ENCODE measurements at places on chromosomes 16 and 17. TPM values are rescaled to one million over a fixed set of nuclear protein-coding genes. Genes with fewer than 3 reads are reported as not detected.

CASKIN1 gene
- 0.06 TPM for total RNA-seq

NPIPA5 gene
- 0.83 TPM for total RNA-seq

MYLK3 gene
- 0.97 TPM for total RNA-seq

TPSG1 gene
- not detected for total RNA-seq

CBFA2T3 gene
- total RNA-seq: 48.0 TPM

SCGB1C2 gene
- not detected for total RNA-seq

HOXB8 gene
- not detected for total RNA-seq

TEKT5 gene
- 1.00 TPM for total RNA-seq

TCAP gene
- total RNA-seq: 2.7 TPM

CALCOCO2 gene
- 64.5 TPM for total RNA-seq

Data from OCI-LY7 (cell line).